ENCODE measurements at places on chromosomes 2 and 18.

- DNase-seq, result no peak
These were observed 28.6 kb upstream of the FHL2 start for GRCh38 chr2:105427485-105427884.

DNA sequence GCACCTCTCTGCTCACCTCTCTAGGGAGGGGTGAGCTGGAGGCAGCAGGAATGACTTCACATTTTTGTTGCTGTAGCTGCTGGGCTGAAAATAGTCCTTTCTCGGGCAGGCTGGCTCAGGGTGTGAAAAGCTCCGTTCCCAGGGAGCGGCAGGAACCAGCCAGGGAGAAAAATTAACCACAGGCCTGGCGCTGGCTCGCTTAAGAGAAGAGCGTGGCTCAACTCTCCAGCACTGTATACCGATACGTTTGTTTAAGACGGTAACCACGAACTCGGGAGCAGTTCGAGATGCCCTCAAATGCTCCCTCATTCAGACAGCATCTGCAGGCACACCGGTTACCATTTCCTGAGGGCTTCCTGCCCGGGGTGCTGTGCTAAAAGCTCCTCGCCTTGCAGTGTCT, 129.6 kb downstream of the CELF4 start:
- no peak for DNase-seq

- DNase-seq, result no peak
These were observed 74.6 kb upstream of the RNF152 start for GRCh38 chr18:61967252-61967891.

GRCh38 chr2:148796735-148797512, 78.1 kb upstream of the KIF5C start:
- DNase-seq, result no peak

- DNase-seq, result no peak
These were observed 110.9 kb upstream of the MSTN start for GRCh38 chr2:190173392-190173791.
